ENCODE measurements at places on chromosomes 6 and 20.

- no peak for DNase-seq
Measured at GRCh38 chr20:38355161-38356012, 9.1 kb downstream of the LBP start.

DNA sequence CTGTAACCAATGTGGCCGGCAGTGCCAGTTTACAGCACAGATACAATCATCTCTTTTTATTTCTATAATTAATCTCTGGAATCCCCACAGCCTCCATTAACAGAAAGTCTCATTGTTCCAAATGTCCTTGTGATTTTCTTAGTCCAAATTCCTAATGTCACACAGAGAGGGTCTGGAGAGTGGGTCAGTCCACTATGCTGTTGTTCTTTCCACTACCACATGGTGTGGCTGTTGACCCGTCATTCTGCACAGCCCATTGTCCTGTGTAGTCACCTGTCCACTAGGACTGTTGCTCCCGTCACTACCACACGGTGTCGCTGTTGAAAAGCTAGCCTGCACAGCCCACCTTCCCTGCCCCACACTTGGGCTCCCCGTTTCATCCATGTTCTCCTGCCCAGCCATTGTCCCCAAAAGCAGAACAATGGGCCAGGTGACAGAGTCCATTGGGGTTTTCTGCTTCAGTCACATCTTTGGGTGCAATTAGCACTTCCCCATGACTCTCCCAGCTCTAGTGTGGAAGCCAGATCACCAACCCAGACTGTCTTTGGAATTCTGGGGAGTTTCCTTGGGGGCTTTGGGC is 8.6 kb upstream of the LBP start:
- peak; percentile 16 for DNase-seq

GRCh38 chr6:83613378-83613777 is 95.5 kb downstream of the SNAP91 start:
- DNase-seq = peak; percentile 3

DNA sequence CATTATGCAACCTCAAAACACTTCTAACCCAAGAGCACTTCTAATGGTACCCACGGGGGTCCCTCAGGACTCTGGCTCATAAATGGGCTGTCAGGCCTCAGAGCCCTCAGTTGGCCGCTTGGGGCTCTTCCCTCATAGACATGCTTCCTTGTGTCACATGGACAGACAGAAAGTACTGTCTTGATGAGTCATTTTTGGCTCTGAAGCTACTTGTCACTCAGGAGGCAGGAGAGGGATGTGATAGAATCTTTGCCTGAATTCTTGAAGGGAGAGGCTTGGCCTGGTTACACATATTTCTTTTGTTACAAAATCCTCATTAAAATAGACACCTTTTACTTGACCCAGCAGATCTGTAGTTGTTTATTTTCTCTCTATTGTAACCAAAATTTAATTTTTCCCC is 15.1 kb upstream of the EDN1 start:
- DNase-seq = peak; percentile 83

- no peak for DNase-seq
Measured at GRCh38 chr6:138680085-138680484, 93.5 kb upstream of the CCDC28A start.

DNA sequence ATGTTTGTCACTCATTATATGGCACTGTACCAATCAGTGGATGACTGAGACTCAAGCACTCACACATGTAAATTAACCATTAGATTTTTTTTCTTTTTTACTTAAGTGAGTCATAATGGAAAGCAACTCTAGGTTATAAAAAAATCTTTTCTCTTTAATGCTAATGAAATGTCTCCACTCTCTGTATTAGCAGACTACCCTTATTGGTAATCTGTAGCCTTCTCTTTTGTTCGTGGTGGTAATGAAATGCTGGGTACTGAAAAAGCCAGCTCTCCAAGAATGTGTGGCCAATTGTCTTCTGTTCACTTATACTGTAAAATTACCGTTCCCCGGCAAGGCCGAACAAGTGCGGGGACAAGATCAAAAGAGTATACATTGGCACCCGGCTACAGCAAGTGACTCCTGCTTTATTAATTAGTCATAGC is 69.0 kb downstream of the AFG1L start:
- no peak for DNase-seq

DNA sequence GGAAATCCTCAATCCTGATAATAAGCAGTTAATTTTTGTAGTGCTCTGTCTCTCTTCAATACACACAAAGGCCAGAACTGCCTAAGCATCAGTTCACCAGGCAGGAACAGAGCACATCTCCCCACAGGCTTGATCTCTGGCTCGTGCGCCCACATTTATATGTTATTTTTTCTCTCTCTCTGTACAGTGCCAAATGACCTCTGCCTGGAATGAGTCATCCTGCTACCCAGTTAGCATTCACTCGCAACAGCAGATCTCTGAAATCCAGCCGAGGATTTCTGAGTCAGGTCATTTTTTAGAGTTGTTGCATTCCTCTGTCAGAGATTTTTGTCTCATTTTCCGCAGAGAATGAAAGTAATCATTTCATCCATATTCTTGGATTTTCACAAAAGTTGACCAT is 107.1 kb downstream of the COL12A1 start:
- DNase-seq = peak; percentile 98

DNA sequence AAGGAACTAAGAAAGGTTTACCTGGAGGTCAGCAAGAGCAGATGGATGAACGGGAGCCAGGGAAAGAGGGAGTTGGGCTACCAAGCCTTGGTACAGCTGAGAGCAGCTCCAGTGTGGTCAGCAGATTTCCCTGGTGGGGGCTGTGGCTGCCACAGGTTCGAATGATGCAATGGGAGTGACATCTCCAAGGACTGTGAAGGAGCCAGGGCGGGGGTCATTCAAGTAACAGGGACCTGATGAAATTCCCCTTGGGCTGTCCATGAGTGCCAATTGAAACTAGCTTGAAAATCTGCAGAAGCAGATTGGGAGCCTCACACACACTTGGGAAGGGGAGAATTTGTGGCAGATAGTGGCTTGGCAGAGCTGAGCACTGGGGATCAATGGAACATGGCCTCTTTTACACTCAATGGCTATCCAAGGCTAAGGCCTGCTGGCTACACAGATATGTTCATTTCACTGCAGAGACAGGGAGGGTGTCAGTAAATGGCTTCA is 247.0 kb upstream of the ECI2 start:
- no peak for DNase-seq

DNA sequence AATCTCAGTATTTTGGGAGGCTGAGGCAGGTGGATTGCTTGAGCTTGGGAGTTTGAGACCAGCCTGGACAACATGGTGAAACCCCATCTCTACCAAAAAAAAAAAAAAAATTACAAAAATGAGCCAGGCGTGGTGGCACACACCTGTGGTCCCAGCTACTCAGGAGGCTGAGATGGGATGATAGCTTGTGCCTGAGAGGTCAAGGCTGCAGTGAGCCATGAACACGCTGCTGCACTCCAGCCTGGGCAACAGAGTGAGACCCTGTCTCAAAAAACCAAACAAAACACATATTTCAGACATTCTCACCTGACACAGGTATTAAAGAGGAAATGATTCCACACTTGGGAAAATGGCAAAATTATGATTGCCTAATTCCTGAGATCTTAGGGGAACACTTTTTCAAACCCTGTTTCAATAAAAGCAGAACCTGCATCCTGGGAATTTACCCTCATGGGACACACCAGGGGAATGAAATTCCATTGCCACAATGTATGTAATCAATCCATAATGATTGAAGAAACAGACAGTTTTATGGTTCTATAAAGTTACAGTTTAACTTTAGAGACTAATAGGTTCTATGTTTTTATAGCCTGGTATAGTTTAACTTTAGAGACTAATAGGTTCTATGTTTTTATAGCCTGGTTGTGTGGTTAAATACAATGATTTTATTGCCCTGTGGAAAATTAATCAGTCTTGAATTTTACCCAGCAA is 29.6 kb upstream of the DNAAF9 start:
- no peak for DNase-seq

GRCh38 chr20:63456429-63457284 is 15.8 kb downstream of the KCNQ2 start:
- DNase-seq = no peak

DNA sequence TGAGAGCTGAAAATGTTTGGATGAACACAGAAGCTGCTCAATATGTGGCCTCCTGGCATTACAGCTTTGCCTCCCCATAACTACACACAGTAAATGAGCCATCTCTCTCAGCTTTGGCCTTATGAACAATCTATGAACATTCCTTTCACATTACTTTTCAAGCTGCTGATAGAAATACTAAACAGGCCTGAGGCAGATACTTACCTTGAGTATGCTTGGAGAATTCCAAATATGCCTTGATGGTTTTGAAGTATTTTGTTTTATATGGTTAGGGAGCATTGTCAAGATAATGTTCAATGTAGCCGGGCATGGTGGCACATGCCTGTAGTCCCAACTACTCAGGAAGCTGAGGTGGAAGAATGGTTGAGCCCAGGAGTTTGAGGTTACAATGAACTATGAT is 104.5 kb downstream of the CD24 start:
- DNase-seq = peak; percentile 84

DNA sequence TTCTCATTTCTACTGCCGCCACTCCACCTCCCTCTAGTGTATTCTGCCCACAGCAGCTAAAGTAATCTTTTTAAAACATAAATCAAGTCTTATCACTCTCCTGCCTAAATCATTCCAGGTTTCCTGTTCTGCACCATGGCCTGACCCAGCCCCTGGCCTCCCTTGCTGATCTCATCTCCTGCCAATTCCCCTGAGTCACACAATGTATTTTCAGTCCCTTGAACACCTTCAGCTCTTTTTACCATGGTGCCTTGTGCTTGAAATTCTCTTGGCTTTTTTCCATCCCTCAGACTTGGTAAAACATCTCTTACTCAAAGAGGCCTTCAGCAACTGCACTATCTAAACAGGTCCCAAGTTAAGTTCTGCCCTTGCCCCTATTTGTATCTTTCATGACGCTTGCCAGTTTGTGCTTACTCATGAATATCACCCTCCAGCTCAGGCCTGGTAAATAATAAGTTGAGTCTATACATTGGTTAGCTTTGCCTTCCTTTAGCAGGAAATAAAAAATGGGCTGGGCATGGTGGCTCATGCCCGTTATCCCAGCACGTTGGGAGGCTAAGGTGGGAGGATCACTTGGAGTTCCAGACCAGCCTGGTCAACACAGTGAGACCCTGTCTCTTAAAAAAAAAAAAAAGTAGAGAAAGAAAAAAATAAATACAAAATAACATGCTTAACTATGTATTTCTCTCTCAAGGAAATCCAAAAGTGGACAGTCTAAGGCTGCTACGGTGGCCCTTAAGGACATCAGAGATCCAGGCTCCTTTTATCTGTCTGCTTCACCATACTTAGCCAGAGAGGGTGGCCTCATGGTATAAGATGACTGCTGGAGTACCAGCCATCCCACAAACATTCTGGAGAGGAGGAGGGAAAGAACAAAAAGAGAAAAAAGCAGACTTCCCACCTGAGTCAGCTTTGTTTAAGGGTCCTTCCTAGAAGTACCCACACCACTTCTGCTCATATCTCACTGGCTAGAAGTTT is 62.2 kb downstream of the ARFGEF2 start:
- DNase-seq = peak; percentile 86

DNA sequence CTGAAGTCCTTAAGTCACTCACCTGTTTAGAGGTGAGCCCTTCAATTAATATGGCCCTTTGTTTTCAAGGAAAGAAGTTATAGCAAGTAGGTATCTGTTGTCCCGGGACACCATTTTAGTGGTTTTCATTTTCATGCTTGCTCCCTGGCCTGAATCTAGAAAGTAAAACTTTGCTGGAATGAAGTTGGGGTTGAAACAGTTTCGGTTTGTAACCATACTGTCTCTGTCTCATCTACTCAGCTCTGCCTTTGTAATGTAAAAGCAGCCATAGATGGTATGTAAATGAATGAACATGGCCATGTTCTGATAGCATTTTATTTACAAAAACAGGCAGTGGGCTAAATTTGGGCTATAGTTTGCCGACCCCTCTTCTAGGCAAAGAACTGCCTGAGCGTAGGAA is 64.9 kb upstream of the GNRH2 start:
- DNase-seq = no peak

DNA sequence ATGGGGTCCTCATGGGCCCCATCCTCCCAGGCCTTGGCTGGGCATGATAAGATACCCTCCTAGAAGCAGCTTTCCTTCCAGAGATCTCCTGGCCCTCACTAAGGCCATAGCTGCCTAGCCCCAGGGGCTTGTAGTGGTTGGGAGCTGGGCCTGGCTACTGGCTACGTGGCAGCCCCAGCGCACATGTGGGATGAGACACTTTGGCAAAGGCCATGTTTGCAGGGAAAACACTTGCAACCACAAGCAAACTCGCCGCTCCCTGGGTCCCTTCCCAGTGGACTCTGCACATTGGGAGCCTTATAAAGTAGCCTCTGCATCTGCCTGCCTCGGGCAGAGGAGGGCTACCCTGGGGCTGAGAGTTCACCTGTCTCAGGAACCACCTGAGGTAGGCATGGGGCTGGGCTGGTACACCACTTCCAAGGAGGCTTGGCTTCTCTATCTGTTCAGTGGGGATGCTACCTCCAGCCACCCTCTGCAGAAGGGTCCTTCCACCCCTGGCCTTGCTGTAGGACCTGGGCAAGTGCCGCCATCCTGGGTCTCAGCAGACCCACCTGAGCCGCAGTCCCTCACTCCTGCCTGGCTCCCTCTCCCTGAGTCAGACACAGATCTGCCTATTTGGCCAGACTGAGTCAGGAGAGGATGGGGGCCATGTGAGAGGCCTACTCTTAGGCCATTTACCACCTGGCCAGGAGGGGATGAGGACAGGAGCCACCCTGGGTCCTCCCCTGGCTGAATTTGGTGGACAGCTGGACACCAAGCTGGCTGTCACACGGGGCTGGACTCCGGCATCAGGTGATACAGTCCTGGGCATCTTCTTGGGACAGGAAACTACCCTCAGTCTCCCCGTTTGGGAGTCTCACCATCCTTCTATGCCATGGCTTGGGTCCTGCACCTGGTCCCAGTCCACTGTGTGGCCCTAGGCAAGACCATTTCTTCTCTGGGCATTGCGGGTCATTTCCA is at the start of gene BPIFB2:
BPIFB2 (plus strand) TSS at position 329 of the 960 bp plus-strand sequence. CDS start 871 bp downstream, outside the sequence.
- no peak for DNase-seq

DNA sequence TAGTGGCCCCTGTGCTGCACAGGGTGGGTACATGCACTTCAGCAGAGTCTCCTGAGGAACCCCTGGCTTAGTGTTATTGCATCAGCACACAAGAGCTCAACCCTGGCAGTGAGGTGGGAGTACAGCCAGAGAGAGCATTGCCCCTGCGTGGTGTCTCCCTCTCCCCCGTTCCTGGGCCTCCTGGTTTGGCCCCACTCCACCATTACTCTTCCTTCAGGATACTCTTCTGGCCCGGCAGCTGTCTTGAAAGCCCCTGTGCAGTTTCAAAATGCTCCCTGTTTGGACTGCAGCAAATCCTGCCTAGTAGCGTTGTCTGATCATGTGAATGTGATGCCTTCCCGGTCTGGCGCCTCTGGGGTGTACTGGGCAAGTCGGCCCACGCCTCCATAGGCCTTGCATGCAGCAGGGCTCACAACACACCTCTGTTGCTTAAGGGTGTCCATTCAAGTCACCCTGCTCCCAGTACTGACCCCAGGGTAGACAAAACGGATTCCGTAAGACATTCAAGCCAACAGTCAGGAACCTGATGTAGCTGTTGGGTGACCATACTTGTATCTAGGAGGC is 32.1 kb downstream of the TXNDC5 start:
- no peak for DNase-seq
